Hematopoietic multipotent progenitor cell (in vitro differentiated cells): ENCODE measurements at places on chromosomes 12 and 14.

GRCh38 chr14:89304561-89304960, 112.5 kb downstream of the FOXN3 start:
- DNase-seq = no peak

DNA sequence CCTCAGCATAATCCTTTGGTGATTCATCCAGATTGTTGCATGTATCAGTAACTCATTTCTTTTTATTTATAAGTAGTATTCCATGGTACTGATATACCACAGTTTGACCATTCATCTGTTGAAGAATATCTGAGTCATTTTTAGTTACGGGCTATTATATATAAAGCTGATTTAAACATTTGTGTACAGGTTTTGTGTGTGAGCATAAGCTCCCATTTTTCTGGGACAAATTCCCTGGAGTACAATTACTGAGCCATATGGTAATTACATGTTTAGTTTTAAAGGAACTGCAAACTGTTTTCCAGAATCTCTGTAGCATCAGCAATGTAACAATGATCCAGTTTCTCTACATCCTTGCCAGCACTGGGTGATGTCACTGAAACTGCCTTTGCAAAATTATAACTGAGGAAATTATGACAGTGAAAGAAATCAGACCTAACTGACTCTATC, 236.2 kb upstream of the KRR1 start:
- DNase-seq = no peak

- DNase-seq = no peak
Observed at GRCh38 chr12:67590149-67590790, 58.3 kb upstream of the DYRK2 start.

GRCh38 chr14:73861073-73861472, 9.4 kb downstream of the PTGR2 start:
- DNase-seq = no peak

- DNase-seq = no peak
Observed at GRCh38 chr12:110929818-110930217, 9.4 kb upstream of the MYL2 start.

GRCh38 chr12:93226361-93226760, 151.4 kb upstream of the NUDT4 start:
- no peak for DNase-seq

- DNase-seq = no peak
Observed at GRCh38 chr14:71619472-71619871, 312.8 kb upstream of the RGS6 start.

DNA sequence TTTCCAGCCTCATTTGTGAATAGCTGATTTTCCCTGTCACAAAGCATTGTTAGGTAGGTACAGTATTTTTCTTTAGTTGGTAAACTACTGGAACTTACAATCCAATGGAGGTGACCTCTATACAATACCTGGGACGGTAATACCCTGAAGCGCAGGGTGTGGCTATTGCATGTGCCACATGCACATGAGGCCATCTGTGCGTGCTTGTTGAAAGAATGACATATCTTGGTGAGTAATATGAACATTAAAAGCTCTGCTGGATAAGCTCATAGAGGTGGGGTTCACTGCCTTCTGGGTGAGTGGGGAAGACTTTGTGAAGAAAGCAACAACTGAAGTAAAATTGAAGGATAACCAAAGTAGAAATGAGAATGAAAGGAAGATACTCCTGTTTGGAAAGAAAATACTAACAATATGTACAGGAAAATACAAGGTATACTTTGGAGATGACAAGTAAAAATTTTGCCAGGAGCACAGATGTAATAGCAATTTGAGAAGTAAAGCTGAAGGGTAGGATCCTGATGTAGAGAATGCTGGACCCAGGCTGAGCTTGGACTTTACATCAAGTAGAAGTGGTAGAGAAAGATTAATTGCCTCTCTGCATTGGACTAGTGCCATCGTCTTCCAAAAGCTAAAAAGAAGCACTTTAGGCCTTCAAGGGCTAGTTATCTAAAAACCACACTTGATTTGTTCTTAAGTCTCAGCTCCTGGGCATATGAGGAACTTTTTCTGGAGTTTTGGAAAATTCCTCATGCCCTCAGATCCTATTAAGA, 97.1 kb downstream of the SLC38A6 start:
- no peak for DNase-seq

- no peak for DNase-seq
Observed at GRCh38 chr12:65557438-65558181, 266.7 kb upstream of the HMGA2 start.

DNA sequence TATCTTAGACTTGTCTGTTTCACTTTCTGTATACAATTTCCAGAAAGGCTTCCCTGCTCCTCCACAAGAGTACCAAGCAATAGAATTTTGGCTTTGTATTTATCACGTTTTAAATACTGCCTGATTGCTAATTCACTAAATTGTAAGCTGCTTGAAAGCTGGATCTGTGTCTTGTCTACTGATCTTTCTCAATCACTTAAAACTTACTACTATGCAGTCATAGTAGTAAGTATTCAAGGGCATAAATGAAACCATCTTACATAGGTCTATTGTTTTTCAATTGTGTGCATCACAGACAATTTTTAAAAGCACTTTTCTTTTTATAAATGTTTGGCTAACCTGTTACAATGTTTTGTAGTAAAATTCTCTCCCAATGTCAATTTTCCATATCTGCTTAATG, 1.2 kb upstream of the GLIPR1L2 start:
- DNase-seq = no peak

GRCh38 chr12:81257947-81258551, 180.2 kb downstream of the ACSS3 start:
- peak; percentile 15 for DNase-seq
